ENCODE measurements at places on chromosomes 6 and 20.

- no peak for DNase-seq
Measured at GRCh38 chr6:134002821-134003220, 49.6 kb downstream of the SLC2A12 start.

- no peak for DNase-seq
Measured at GRCh38 chr6:170403451-170403850, 96.9 kb downstream of the FAM120B start.

GRCh38 chr6:51569594-51569993 is 517.8 kb downstream of the PKHD1 start:
- DNase-seq, result no peak

GRCh38 chr20:22720206-22720605 is 135.8 kb upstream of the FOXA2 start:
- DNase-seq, result no peak

DNA sequence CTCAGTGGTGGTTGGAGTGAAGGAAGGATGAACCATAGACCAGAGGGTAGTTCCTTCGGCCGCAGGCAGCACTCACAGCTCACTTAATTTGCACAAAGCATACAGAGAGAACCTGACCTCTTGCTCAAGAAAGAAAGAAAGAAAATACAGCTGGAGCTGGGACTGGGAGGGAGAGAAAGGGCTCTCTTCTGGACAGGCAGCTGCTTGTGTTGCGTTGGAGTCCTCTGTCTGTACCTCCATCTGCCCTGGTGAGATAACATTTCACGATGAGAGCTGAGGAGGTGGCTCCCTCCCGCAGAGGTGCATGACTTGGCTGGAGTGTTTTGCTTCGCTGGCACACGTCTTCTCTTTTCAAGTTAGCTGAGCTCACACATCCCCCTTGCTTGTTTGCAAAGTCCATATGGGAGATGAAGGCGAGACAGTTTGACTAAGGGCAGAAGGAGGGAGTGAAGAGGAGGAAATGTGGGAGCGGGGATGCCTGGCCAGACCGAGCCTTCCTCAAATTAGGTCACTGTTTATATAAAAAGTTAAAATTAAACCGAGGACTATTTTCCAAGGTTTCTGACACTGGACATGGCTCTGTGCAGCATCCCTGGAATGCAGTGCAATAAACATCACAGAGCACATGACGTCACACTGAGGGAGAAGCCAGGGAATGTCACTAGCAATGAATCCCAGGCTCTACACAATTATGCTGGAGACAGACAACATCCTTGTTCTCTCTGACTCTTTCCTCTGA is 359.4 kb downstream of the CD83 start:
- no peak for DNase-seq

DNA sequence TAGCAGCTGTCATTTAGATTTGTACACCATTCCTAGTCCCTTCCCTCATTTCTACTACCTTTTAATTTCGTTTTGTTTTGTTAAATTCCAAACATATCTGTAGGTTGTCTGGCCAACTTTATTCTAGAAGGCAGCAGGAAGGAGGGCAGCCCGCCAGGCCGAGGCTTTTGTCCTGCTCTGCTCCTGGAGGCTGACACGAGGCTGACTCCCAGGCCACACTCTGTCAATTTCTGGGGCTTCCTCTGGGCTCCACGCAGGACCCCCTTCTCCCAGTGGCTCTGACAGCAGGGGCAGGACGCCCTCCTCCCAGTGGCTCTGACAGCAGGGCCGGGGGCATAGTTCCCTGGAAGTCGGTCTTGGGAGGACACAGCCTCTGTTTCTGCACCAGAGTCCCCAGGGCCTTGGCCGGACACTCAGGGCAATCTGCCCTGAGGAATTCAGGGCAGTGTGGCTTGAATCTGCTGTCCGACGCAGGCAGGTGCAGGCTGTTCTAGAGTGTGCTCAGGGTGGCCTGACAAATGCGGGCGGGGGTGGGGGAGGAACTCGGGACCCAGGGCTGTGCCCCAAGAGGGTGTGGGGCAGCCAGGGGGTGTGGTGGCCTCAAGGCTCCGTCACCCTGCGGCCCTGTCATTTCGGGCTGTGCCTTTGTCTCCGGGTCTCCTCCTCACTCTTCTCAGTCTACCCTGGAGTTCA is 11.8 kb downstream of the SMOC2 start:
- DNase-seq, result no peak

DNA sequence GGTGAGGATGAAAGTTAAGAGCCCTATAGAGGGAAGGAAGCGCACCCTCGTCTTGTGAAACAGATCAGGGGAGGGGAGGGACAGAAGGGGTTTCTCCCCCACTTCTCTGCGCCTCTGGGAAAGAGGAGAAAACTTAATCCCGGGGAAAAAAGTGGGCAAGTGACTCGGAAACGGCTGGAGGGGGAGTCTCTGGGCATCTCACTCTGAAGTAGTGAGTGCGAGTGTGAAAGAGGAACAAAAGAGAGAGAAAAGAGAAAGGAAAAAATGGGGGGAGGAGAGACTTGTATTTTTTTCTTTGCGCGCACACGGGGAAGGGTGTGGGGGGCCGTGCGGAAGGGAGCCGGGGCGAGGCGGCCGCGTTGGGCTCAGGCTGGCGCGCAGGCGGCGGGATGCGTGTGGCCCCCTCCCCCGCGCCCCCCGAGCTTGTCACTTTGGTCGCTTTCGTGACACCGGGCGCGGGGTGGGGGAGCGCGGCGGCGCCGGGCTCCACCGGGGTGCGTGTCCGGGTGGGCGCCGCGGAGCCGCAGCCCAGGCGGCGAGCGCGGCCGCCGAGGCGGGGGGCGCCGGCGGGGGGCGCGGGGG is 454 bp downstream of the L3MBTL3 start:
- no peak for DNase-seq

DNA sequence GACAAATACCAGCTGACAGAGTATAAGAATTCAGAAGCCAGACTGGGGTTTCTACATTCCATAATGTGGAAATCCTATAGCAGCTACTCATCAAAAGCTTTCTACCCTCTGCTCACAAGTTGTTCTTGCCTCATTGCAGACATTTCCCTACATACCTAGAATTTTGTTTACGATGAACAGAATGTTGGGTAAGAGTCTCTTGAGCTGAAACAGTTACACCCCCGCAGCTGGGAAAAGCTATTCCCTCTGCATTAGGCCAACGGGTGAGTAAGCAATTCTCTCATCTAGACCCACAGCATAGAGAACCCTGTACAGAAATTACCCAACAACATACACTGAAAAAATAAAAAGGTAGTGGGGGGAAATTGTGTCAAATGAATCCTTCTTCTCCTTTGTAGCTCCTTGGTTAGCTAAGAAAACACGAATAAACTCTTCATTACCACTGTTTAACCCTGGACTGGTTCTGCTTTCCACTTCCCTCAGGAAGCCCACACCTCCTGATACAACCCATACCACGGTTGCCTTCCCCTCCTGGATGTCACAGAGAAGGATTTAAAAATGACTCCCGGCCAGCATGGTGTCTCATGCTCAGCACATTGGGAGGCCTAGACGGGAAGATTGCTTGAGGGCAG is 215.0 kb upstream of the SHLD1 start:
- no peak for DNase-seq

- no peak for DNase-seq
Measured at GRCh38 chr6:154167126-154167525, 128.1 kb downstream of the OPRM1 start.

GRCh38 chr6:168496139-168496996 is 55.4 kb downstream of the SMOC2 start:
- no peak for DNase-seq

DNA sequence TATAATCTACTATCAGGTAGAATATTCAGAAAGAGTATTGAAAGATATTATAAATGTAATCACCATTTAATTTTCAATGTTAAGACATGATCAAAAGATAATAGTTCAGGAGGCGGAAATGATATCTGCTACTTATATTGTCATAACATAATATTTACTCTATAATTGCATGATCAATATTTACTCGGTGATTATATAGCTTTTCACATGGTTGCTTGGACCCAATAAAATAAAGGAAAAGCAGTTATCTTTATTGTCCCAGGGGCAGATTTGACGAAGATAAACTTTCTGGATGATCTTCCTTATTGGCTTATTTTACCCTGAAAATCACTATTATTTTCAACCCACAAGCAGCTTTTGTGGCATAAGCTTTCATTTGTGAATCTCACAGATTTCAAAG is 350.4 kb downstream of the HACE1 start:
- DNase-seq, result no peak

GRCh38 chr6:113953346-113953745 is 17.6 kb downstream of the HDAC2 start:
- DNase-seq, result no peak

DNA sequence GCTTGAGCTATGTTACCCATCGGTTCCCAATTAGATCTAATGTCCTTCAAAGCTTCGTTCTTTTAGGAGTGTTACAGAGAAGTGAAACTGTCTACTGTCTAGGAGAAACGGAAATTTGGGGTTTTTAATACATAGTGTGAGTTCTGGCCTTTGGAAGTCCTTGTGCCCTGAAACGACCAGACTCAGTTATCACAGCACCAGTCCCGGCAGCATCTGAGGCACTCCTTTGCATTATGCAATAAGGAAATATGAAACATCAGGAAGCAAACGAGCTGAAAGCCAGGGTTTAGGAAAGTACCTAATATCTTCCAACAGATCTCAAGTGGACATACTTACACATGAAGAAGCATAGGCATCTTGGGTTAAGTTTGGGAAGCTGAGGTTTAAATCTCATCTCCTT is 61.8 kb upstream of the ADGRF1 start:
- no peak for DNase-seq

- DNase-seq, result no peak
Measured at GRCh38 chr6:72787391-72788031, 165.6 kb downstream of the KCNQ5 start.

DNA sequence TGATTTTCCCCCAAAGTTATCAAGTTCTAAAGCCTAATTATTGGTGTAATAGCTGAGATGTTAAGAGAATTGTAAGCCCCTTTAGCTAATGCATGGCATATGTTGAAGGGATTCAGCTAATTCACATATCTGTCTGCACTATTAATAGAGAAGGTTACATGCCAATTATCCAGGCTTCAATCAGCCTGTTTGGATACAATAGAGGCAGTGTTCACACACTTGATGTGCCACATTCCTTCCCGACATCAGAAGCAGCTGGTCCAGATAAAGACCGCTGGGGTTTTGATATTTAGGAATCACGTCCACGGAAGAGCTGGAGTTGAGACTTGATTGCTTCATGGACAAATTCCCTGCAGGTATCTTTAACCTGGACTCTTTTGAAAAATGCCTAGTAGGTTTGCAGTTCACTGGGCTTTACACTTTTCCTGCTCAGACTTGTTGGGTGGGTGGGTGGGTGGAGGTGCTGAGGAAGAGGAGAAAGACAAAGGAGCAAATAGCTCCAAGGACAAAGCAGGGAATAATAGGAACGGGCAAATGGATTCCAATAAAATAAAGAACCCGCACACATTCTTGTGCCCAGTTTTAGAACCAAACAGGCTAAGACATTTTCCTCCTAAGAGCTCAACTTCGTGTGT is 142.6 kb upstream of the ZNF217 start:
- DNase-seq, result no peak

- DNase-seq, result no peak
Measured at GRCh38 chr6:1039191-1039590, 272.7 kb upstream of the FOXQ1 start.
